ENCODE measurements at places on chromosomes 3 and 15.

GRCh38 chr3:30495172-30496065 is 111.0 kb upstream of the TGFBR2 start:
- no peak for DNase-seq

- DNase-seq = no peak
Measured at GRCh38 chr3:156619376-156619775, 55.0 kb upstream of the TIPARP start.

DNA sequence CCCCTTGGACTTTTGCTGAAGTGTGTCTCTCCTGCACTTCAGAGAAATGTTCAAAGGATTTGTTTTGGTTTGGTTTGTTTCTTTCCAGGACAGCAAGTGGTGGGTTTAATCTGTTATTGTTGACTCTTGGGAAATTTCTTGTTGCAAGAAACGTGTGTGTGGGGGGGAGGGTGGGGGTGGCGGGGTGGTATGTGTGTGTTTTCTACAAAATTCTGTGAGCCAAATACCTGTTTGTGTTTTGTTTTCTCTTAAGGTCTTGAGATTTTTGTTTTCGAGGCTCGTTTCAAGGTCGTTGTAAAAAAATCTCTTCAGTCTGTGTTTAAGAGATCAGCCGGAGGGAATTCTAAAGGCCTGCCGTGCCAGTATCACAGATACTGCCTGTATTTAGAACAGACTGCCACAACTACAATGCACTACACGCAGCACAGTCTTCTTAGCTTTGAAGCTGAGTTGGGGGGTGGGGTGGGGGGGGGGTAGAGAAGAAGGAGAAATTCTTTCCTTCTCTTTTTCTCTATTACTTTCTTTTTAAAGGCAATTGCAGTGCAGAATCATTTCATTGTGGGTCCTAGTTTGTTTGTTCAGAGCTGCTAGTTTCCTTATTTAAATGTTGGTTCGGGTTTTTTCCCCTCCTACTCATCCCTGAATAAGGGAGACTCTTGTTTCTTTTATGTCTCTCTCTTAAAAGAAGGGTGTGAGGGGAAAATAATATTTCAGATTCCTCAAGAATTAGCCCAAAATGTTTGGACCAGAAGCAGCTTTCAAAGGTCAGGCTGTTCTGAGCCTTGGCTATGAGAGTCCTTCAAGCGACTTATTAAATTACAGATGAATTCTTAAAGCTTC is 1.4 kb upstream of the BCL6 start:
- DNase-seq = peak; percentile 81

GRCh38 chr15:99228120-99228770 is 21.1 kb downstream of the TTC23 start:
- DNase-seq = no peak

DNA sequence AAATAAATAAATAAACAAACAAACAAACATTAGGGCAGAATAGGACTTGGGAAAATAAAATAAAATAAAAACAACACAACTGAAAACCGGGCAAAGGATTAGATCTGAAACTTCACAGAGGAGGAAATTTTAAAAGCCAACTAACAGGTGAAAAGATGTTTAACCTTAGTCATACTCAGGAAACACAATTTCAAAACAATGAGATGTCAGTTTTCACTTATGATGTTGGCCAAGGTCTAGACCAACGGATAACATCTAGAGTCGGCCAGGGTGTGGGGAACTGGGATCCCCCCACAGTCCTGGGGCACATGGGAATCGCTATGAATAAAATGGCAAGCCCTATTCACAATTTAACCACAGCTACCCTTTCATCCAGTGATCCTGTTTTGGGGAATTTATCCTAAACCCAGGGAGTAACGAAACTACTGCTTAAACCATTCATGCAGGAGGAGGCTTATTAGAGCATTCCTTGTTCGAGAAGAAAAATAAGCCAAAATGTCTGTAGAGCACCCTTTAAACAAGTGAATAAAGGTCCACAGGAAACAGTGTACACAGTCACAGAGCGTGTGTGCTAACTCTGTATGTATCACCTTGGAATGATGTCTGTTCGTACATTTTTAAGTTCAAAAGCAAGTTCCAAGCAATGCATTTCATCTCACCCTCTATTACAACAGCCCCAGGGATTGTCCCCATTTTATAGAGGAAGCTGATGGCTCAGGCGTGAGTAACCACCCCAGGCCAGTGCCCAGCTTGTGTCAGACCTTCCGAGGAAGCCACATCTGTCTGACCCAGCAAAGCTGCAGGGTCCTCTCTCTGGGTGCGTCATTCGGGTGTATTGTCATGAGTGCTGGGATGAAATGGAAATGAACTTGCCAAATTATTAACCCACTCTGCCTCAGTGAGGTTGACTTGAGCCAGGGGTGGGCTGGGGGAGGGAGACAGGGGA is 6.3 kb upstream of the ANPEP start:
- DNase-seq = no peak

GRCh38 chr3:72580900-72581299 is 267.3 kb downstream of the SHQ1 start:
- no peak for DNase-seq

- no peak for DNase-seq
Measured at GRCh38 chr15:66284271-66284670, 9.1 kb upstream of the DIS3L start.

DNA sequence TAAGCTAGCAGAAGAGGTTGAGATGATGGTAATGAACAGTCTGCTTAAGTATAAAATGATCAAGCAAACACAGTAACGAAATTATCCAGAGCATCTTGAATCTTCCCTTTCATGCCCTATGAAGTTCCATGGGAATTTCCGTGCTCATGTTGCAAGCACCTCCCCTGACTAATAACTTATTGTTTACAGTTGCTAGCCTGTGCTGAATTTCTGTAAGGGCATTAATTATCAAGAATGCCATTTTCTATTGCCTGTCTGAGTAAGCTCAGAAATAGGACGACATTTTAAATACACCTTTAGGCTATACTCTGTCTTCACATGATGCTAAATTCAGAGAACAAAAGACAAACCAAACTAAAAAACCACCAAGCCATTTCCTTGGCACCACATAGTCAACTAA is 257.5 kb upstream of the LRTM1 start:
- no peak for DNase-seq
